ENCODE measurements at places on chromosomes 7 and 10.
A peak's percentile ranks its signal among the peaks of the same experiment; 100 is the strongest.

DNA sequence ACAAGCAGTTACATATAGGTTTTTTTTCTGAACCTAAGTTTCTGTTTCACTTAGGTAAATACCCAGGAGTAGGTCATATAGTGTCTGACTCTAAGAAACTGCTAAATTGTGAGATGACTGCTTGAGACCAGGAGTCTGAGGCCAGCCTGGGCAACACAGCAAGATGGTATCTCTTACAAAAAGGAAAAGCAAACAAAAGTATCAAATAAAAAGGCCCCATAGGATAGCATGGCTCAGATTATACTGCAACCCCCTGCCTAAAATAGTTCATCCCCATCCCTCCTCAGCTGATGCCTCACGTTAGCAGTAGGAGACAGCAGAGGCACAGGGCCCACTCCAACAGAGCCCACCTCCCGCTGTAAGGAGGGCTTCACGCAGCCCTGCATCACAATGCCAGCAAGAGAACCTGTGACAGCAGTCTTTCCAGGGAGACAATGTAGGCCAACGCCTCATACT lies 90.3 kb downstream of the SRPK2 start:
- DNase-seq: no peak

DNA sequence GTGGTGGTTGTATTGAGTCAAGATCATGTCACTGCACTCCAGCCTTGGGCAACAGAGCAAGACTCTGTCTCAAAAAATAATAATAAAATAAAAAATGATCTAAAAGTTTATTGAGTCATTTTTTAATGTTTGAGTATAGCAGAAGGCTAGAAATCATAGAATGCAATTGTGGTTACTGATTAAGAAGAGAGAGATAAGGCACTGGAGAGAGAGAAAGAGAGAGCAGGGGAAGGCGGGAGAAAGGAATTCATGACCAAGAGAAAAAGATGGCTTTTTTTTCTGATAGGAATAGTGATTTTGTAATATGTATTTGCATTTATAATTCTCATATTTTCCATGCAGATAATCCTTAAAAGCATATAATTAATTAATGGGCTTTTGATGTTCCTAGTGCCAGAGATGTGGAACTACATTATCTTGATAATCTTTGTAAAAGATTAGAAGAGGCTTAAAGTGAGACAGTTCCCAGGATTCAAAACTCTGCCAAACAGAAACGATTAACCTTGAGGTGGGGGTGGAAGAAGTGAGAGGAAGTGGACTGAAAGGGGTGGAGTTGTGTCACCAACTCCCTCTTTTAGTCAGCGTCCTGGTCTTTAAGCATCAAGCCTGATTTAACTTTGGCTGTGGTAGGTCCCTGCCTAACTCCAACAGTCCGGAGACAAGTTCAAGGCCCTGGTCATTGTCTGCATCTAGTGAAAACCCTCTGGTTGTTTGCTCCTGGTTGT lies 76.2 kb downstream of the CHN2 start:
- no peak for DNase-seq

- DNase-seq: no peak
Observed at GRCh38 chr7:112411186-112411795, 39.0 kb upstream of the IFRD1 start.

DNA sequence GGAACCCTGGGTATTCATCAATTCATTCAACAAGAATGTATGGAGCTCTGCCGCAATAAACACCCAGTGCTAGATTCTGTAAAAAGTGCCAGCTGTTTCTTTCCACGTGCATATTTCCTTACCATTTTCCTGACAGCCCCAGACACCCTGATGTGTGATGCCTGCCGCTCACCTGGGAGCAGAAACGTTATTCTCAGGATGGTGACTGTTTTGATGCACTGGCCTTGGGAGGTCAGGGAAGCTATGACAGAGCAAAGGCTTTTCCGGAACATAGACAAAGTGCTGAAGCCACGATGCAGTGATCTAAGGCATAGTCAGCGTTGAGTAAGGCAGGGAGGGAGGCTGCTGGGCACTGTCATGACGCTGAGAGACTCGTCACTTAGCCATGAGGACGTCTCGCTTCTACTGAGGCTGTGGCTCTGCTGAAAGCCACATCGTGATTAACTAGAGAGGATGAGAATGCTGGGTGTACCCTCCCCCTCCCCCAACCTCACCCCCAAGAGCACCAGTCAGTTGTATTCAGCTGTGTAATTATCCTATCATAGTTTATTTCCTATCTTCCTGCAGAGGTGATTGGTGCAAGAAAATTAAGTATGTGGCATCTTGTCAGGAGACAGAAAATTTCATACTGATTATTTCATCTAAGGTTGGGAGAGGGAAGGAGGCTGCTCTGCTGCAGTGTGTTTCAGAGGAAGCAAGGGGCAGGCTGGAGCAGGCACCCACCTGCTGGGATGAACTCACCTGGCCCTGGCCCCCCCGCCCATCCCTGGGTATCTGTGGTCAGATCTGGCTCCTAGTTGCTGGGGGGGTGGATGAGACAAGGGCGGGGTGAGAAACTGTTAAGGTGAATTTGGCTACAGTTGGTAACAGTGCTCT lies 48.8 kb upstream of the SMNDC1 start:
- DNase-seq: peak; percentile 78

DNA sequence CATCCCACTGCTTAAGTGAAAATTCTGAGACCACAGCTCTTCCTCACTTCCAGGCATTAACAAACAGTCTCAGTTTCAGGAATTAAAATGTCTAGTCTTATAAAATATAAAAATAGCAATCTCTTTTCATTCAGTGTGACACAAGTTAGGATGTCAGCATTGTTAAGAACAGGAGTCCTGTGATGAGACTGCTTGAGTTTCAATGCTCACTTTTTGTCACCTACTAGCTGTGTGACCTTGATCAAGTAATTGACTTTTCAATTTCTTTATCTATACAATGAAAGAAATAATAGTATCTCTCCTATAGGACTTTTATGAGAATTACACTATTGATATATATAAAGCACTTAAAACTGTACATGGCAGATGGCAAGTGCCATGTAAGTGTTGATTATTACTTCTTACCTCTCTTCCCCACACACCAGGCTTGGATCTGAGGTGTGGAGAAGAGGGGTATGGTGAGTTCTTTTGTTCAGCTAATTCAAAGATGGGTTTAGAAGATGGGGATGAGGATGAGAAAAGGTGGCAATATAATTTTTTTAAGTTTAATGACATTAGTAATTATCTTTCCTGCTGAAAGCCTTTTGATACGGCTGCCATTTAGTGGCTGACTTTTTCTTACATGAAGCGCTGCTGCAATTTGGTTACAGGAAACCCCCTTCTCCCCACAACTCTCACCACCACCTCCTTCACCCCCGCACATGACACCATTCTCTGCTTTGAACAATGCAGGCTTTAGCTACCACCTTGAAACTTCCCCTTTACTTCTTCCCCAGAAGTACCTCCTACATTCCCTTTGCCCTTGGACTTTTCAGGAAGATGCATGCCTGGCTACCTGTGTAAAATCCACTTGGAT lies 20.8 kb upstream of the HYAL4 start:
- no peak for DNase-seq

DNA sequence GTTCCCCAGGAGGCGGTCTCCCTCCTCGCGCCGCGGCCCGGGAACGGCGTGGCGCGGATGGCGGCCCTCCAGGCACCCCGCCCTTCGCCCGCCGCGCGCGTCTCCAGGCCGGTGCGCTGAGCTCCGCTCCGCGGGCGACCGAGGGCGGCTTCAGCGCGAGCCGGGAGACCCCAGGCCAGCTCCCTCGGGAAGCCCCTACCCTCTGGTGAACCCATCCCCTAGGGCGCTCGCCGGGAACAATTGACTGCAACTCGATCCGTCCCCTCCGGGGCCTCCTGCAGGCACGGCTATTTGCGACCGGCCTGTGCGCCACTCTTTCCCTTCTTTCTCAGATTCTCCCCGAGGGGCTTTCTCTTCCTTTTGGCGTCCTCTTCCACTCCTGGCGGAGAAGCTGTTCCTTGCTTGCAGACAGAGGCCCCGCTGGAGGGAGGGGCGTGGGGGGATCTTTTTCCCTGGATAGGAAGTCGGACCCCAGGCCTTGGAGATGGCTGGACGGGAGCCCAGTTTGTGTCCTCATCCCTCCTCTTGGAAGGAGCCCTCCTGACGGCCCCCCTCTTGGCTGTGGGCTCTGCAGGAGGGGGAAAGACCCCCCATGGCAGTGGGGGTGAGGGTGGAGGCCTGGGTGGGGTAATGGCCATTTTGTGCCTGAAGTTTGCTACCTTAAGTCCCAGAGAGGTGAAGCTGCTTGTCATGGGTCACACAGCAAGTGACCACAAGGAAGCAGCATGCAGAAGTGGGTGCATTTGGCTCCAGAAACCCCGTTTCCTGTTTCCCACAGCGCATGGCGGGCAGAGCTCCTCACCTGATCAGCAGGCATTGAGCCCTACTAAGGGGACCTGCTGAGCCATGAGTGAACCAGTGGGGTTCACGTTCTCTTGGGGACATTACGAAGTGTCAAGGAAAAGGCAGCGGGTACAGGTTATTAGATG lies 171.2 kb upstream of the TNRC18 start:
- DNase-seq: no peak

GRCh38 chr7:125511310-125511709 lies 581.7 kb upstream of the POT1 start:
- no peak for DNase-seq

DNA sequence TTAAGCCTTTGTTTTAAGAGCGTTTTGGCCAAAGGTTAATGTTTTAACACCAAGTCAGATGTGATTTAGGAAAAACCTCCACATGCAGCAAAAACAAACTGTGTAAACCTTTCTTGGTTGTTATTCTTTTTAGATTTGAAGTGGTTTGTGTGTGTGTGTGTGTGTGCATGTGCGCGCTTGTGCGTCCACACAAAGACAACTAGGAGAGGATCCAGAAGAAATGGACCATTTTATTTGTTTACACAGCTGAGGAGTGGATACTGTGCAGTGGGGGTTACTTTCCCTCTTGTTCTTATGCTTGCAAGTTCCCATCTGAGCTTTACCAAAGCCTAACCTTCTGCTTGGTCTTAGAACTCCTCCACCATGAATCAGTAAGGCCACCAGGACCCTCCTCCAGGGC lies 20.0 kb downstream of the TCF7L2 start:
- no peak for DNase-seq

DNA sequence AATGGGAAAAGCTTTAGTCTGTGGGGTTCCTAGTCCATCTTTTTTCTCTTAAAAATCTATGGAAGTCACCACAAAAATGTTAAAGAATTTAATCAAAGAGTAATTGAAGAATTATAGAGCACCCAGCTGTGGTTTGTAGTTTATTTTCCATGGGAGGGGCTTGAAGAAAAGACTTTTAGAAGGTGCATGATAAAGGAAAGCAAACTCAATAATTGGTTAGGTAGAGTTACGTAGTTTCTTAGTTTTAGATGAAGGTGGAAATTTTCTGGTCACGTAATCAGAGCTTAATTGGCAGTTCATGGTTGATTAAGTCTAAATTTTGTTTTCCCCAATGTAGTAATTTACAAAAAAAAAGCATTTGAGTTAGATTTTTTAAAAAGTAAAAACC lies 724 bp downstream of the ZNF107 start:
- no peak for DNase-seq

- DNase-seq: no peak
Observed at GRCh38 chr7:135971366-135971725, 5.8 kb downstream of the MTPN start.

GRCh38 chr7:95549818-95550529 lies 46.3 kb downstream of the PDK4 start:
- peak; percentile 27 for DNase-seq

GRCh38 chr10:89224739-89225443 lies 17.8 kb upstream of the CH25H start:
- no peak for DNase-seq

DNA sequence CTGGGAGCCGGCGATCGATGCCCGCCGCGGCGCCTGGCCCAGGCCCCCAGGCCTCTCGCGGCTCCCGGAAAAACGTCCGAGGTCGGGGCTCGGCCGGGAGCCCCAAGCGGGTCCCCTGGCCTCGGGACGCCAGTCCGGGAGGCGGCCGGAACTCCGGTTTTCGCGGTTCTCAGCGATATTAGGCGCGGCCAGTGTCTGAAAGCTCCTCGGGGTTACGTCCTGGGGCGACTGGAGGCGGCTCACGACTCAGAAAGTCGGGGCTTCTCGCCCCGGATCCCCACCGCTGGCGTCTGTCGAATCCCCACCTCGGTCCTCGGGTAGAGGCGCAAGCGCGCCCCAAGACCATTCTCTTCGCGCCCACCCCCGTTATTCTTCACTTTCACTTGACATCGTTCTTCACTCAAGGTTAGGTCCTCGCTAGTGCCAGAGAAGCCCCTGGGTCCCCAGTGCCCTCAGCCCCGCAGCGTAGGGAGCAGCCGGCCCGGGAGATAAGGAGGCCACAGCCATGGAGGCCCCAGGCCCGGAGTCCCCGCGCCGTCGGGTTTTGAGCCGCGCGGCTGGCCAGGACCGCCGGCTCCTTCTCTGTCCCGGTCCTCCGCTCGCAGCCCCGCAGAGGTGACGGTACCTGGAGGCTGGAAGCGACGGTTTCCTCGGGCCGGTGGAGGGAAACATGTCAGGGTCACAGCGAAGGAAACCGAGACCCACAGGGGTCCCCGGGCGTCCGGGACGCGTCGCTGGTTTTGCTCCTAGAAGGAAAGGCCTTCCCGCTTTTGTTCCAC lies 35.2 kb upstream of the EBLN1 start:
- DNase-seq: no peak

- no peak for DNase-seq
Observed at GRCh38 chr7:2105280-2105679, 127.5 kb downstream of the MAD1L1 start.

DNA sequence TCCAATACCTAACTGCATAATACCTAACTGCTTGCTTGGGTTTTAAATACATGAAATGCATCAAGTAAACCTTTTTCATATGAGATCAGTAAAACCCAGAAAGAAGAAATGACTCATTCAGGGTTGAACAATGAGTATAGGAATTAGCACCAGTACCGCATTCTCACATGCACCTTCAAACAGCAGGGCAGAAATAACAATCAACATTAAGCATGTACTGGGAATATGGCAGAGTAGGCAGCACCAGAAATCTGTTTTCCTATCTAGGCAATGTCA lies 850.3 kb upstream of the SORCS1 start:
- no peak for DNase-seq
